ENCODE measurements at places on chromosomes 1 and 21.
A peak's percentile ranks its signal among the peaks of the same experiment; 100 is the strongest.

- DNase-seq, result no peak
Observed at GRCh38 chr1:14896381-14897079, 257.0 kb upstream of the TMEM51 start.

- DNase-seq, result no peak
Observed at GRCh38 chr21:38925478-38925877, 119.7 kb downstream of the ETS2 start.

DNA sequence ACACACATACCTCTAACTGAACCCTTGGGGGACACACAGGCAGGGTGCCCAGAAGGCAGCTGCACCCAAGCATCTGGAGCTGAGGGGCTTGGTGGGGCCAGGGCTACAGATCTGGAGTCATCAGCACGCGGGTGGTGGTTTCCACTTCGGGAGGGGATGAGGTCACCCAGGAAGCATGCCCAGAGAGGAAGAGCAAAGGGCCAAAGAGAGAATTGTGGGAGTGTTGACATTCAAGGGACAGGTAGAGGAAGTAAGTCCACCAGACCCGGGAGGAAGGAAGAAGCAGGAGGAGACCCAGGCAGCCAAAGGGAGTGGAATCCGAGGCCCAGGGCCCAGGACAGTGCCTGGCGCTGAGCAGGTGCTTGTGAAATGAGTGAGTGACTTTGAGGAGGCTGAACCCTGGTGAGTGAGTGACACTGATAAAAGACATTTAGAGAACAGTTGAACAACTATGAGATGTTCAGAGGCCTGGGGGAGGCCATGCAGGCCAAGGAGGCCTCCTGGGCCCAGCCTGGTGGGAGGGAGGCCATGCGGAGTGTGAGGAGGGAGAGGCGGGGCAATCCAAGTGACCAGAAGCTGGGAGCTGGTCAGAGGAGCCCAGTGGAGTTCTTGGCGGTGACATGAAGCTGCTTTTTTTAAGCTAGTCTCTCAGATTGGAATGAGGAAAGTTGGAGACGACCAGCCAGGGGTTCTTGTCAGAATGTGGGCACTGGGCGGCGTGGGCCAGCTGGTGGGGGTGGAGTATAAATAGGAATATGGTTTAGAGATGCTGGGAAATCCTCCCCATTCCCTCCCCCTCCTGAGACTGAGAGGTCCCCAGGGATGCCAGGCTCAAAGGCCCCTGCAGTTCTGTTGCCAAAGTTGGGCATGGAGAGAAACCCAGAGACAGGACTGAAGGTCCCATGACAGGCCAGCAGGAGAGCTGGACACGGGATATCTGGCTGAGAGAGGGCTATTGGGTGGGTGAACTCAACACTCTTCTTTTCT lies 7.9 kb downstream of the CDK18 start:
- DNase-seq, result no peak

DNA sequence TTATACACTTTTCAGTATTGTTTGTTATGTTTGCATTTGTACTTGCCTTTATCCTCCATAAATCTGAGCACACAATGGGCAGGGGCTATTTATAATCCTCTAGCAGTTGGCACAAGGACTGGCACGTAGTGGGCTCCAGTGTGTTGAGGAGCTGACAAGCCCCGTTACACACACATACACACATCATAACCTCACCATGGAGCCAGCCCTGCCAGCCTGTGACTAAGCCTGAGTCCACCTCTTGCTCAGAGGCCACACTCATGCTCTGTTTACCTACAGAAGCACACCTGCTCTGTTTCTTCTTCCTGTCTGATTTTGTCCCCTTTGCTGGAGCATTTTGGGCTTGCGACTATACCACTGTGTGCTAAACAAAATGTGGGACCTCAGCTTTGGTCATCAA lies 64.5 kb upstream of the SPATA6 start:
- DNase-seq, result no peak

GRCh38 chr1:78619803-78620579 lies at the start of gene IFI44L:
IFI44L (plus strand) TSS chr1:78620448; CDS start chr1:78627916, 7,468 bp downstream.
- peak; percentile 47 for DNase-seq
